ENCODE measurements at places on chromosomes 3 and 15.
A peak's percentile ranks its signal among the peaks of the same experiment; 100 is the strongest.

DNA sequence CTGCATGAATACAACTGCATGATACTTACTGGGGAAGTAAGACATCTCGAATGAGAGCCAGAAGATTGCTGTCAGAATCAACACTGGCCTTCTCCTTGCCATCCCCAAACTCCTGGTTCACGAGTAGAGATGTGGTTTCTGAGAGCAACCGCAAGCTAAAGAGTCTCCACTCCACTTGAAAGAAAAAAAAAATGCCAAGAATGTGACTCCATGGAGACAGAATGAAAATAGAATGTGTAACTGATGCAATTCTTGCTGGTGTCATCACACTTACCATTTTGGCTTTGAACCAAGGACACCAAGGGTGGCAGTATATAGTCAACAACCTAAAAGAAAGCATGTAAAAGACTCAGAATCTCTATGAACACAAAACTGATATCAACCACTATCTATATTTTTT is 280.4 kb downstream of the ULK4 start:
- peak; percentile 97 for DNase-seq

- no peak for DNase-seq
Observed at GRCh38 chr15:101250341-101250831, 1.5 kb downstream of the CHSY1 start.

GRCh38 chr3:140736863-140737460 is 59.1 kb downstream of the TRIM42 start:
- peak; percentile 8 for DNase-seq

DNA sequence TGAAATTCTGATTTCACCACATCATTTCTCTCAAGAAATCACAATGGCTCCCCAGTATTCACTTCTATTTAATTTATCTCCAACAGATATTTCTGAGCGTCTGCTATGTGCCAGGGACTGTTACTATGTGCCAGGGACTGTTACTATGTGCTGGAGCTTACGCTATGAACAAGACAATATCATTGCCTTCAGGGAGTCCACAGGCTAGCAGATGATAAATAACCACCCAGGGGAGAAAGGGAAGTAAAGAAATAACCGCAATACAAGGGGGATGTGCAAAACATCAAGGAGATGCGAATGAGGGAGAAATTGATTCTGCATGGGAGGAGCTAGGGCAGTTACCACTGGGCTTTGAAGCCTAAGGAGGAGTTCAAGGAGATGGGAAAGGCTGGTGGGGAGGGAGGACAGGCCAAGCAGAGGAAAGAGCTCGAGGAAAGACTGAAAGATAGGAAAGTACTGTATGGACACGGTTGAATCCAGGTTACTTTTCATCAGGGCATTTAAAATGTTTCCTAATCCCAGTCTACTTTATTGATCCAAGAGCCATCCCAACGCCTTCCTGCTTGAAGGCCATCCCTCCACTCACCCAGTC is 2.5 kb downstream of the THSD4 start:
- no peak for DNase-seq

- DNase-seq, result no peak
Observed at GRCh38 chr3:72135636-72136035, 350.7 kb upstream of the PROK2 start.

DNA sequence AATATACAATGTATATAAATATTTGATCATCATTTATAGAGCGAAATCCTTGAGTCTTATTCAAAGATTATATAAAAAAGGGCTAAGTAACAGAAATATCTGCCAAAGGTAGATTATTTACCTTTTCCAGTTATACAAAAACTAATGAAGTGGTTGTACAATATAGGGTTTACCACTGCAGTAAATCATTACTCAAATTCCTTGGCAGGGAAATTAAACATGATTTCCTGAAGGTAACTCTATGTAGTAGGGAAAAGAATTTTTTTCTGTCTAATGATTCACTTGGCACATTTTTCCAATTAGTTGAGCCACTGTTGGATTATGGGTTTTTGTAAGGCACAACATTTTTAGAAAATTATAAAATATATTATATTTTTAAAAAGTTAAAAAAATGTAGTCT is 129.6 kb downstream of the NR2F2 start:
- DNase-seq, result no peak

DNA sequence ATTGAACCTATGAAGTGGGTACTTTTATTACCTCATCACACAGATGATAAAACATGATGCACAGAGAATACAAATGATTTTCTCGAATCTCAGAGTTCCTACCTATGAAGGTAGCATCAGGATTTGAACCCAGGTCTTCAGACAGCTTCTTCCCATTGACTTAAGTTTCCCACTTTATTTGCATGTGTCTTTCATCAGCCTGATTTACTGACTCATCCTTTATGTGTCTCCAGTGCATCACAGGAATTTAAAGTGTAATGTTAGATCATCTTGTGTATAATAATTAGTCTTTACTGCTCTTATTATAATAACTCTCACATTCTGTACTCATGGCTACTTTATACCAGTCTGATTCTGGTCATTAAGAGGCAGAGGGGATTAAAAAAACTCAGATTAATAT is 449.4 kb upstream of the SUCLG2 start:
- no peak for DNase-seq

DNA sequence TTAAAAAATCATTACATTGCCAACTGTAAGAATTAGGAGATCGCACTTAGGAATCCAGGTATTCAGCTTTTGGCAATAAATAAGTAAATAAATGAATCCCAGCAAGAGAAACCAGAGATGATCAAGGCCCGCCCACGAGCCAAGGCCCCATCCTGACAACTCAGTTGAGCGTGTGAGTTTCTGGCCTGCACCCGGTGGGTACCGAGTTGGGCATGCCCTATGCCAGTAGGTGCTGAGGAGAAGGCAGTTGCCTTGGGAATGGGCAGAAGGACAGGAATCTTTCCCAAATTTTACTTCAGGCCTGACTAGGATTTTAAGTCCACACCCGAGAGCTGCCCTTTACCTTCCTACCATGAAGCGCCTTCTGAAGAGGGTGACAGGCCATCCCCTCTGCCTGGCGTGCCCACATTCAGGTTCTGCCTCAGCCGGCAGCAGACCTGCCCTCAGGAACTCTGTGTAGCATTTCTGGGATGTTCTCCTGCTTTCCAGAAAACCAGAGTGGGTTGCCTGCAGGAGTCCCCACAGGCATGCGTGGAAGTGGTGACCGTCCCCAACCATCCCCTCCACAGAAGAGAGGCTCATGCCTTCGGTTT is 99.3 kb upstream of the ALDH1A3 start:
- DNase-seq, result no peak

- peak; percentile 18 for DNase-seq
Observed at GRCh38 chr3:132290833-132291232, 26.4 kb upstream of the ACP3 start.

DNA sequence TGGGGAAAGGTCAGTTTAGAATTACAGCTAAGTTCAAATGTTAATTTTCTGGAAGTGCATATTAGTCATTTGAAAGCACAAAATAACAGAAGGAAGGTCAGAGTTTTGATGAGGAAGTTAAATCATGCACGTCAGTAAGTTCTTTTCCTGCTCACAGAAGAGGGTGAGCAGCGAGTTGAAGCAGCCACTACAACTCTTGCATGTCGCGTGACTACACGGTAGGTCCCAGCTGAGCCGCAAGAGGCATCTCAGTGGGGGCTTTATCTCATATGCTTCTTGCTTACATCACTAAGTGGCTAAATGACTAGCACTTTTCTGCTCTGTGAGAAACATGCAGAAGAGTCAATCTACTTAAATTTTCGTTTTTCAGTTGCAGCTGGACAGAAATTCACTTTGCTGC is 21.3 kb upstream of the SEC62 start:
- no peak for DNase-seq

DNA sequence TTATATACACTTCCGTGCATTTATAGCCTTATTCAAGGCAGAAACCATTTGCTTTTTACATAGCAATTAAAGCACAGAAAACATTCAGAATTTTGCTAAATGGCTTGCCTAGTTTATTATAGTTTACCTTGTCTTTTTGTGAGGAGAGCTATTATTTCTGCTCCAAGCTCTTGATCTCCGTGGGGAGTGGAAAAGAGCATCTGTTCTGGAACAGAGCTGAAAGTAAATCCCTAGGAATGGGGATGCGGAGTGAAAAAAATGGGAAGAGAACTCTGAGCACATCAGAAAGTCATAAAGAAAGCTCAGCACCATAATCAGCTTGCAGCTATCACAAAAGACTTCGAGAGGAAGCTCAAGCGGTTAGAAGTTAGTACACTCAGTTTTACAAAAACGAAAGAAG is 1006.7 kb downstream of the ROBO2 start:
- DNase-seq, result no peak

DNA sequence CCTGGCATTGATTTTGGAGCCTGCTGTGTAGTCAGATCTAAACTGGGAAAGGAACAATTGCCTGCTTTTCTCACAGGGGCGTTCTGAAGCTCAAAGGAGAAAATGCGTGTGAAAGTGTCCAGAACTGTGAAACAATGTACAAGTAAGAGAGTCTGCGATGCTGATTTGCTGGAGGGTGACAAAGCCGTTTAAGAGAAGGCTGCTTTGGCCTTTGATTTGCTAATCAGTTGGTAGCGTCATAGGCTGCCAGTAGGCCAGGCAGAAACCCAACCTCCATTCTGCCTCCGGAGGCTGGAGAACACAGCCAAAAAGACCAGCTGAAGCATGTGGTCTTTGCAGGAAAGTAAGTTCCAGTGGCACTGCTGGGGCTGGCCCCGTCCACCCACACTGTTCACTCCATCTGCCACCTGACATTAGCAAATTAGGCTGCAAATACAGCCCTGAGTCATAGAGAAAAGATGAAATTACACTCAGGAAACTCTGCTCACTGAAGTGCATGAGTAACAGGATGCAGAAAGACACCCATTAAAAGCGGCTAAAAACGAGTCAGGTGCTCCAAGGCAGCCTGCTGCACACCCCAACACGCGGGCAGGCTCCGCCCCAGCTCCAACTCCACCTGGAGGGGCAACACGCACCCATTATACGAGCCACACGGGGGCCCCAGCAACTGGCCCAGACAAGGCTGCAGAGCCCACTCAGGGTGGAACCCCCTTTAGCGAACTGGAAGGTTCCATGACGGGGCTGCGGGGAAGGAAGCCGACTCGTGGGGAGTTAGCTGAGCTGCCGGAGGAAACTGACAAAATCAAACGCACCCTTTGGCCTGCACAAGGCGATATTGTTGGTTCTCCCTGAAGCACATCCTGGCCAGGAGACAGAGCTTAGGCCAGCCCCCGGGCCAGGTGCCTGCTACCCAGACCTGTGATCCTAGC is 31.6 kb downstream of the ZDHHC19 start:
- peak; percentile 28 for DNase-seq

- DNase-seq, result no peak
Observed at GRCh38 chr3:69005071-69005790, 8.3 kb downstream of the EOGT start.

DNA sequence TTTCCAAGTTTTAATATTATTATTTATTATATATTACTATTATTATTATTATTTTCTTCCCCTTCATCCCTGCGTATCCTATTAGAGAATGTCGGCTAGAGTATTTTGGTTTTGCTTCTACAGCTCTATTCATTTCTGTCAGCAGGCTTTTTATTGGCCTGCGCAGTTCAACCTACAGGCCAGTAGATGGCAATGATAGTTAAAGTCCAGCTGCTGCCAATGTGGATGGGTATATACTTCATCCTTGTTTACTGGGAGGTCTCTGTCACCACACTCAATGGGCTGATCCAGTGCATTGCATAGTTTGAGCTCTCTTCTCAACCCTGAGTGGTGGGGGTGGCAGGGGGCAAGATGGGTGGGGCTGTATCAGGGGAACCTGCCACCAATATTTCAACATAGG is 799.8 kb downstream of the NSUN3 start:
- DNase-seq, result no peak

- DNase-seq, result no peak
Observed at GRCh38 chr3:39445927-39446326, 21.6 kb upstream of the MOBP start.

- no peak for DNase-seq
Observed at GRCh38 chr15:56344336-56344735, 20.9 kb upstream of the TEX9 start.

DNA sequence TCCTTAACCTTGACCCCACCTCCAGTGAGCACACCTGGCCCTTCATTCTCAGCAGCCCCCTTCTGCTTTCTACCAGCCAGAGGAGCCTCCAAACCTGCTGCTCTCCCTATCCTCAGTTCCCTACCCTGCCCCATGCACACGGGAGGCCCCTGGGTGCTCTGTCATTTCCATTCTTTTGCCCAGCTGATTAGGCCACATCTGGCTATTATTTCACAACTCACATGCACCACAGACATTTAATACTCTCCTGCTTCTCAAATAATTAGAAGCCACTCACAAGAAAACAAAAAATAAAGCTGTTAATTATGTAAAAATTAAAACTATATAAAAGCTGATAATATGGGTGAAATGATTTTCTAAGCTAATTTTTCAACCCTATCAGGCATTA is 50.7 kb downstream of the MYLK start:
- DNase-seq, result no peak

DNA sequence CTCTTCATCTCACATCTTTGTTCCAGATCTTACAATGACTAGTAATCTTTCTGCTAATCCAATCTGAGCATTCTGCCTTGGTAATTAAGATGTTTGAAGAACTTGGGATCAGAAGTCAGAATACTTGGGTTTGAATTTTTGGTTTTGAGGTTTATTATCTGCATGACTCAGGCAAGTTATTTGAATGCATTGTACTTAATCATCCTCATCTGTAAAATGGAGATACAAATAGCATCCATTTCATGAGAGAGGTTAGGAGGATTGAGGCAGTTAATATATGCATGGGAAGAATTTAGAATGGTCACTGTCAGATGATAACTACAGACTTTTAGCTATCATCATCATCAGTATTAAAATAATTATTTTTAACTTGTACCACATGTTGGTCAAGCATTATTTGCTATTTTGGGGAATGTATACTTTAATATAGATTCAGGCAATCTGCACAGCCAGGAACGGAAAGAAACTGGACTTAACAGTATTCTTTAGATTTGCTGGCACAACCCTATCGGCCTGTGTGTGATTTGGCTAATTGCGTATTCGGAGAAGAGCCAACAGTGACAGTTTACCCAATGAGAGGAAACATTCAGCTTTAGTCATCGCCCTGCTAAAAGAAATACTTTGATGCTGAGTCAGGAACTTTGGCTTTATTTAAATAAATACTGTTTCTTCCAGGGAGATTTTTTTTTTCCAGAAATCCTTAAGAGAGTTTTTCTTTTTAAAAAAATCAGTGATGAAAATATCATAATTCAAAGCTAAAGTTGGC is 600.0 kb downstream of the ROBO1 start:
- peak; percentile 91 for DNase-seq

Data from AG09309 (cell line).